Occipital lobe (tissue), 3 donors: ENCODE measurements at places on chromosomes 6 and 20. TPM values are rescaled to one million over a fixed set of nuclear protein-coding genes. Genes with fewer than 3 reads are reported as not detected.

Gene ANKS1A
- 11.4 TPM for total RNA-seq

Gene DDO
- 0.16 TPM for total RNA-seq

Gene RREB1
- 1.4 TPM for total RNA-seq

Gene MAP7
- 6.1 TPM for total RNA-seq

Gene JPH2
- total RNA-seq = 0.16 TPM

Gene OPRM1
- total RNA-seq = 1.7 TPM

Gene TRIM10
- 0.31 TPM for total RNA-seq

Gene CENPQ
- total RNA-seq = 5.6 TPM

Gene CST5
- total RNA-seq = not detected
